LHCN-M2 (cell line): ENCODE measurements at places on chromosomes 16 and 17. TPM values are rescaled to one million over a fixed set of nuclear protein-coding genes. Genes with fewer than 3 reads are reported as not detected.

The LRRC37A gene
- total RNA-seq = 0.34 and 0.64 TPM in 2 replicates

The ASPA gene
- 0.23 and 0.45 TPM in 2 replicates for total RNA-seq

The SDR42E2 gene
- total RNA-seq = not detected in 2 replicates

The ADGRG1 gene
- 1.3 and 5.5 TPM in 2 replicates for total RNA-seq

The ITGAD gene
- total RNA-seq = not detected in 2 replicates

The SLC4A1 gene
- not detected in 2 replicates for total RNA-seq

The TP53TG3 gene
- total RNA-seq = 1.1 TPM in 1 of 2 replicates, not detected in the other

The ZSCAN10 gene
- total RNA-seq = not detected in 2 replicates

The RNF222 gene
- total RNA-seq = not detected in 2 replicates

The EARS2 gene
- 28.8 and 31.4 TPM in 2 replicates for total RNA-seq
